Muscle of back (tissue), 13 donors: ENCODE measurements at places on chromosomes 13 and 19. TPM values are rescaled to one million over a fixed set of nuclear protein-coding genes. Genes with fewer than 3 reads are reported as not detected.

ZNF805 gene
- 5.9 TPM for polyA plus RNA-seq

GIPC3 gene
- polyA plus RNA-seq: 1.5 TPM

DNA sequence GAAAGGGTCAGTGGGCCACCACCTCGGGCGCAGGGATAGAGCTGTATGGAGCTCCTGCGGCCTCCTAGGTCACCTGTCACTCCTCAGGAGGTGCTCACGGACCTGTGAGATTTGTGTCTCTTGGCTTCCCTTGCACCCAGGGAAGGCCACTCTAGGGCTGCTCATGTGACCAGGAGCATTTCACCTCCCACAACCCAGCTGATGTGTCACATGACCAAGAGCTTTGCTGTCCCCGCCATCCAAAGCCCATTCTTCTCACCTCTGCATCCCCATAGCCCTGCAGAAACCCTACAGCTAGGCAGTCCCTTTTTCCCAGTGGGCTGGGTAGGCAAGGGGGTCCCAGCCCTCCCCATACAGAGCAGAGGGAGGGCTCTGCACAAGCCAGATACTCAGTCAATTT is 51.2 kb downstream of the TSHZ3 start:
- DNase-seq: no peak

GRCh38 chr13:94416454-94417080 is 62.9 kb downstream of the DCT start:
- no peak for DNase-seq

GRCh38 chr13:51067706-51068105 is 43.4 kb downstream of the C13orf42 start:
- no peak for DNase-seq

GRCh38 chr13:34469196-34469986 is 472.7 kb upstream of the NBEA start:
- DNase-seq: no peak

DNA sequence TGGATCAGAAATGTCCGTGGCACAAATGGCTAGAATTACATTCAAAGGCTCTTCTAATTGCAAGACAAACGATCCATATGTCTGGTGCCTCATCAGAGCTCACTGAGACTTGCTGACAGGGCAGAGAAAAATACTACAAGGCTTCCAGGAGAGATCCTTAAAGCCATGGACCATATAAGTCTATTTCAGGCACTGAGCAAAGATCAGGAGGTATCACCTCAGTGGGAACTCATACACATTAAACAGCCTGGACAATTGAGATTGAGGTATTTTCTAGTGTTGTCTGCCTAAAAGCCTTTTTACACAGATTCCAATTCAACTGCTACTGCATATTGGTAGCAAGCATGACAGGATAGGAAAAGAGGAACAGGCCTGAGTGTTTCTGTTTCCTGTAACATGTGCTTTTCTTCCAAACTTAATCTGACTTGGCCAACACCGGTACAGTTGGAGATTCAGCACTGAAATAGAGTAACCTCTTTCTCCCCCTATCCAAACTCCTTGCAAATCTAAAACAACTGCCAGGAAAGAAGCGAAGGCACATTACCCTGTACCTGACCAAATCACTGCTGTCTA is 65.9 kb downstream of the SERP2 start:
- peak; percentile 26 for DNase-seq
